ENCODE measurements at places on chromosomes 16 and 17.

GRCh38 chr16:62863139-62863538 is 826.9 kb upstream of the CDH8 start:
- no peak for DNase-seq

GRCh38 chr17:63652106-63652505 is 29.9 kb downstream of the MAP3K3 start:
- no peak for DNase-seq

- no peak for DNase-seq
Measured at GRCh38 chr16:54585998-54586340, 299.4 kb upstream of the IRX3 start.

DNA sequence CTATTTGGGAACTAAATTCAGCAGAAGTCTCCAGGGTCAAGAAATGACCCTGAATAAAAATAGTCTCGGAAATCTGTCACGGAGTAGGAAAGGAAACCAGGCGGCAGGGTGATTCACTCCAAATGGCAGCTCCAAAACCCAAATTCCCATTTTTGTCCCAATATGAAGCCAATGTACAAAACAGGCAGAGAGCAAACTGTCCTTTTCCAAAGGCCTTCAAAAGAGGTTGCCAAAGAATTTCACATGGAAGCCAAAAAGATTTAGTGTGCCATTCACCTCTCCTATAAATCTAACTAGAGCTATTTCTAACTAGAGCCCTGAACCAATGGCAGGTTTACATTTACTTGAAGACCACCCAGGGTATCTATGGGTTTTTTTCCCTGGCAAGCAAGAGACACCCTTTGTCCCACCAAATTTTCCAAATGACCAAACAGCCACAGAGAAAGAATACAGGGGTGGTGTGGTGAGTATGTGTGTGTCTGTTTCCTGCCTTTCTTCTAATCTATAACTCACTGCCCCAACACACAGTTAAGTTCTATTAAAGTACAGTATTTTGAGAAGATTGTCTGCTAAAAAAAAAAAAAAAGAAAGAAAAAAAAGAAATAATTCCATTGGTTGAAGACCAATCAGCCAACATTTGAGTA is 6.8 kb downstream of the MYO1D start:
- DNase-seq: no peak

GRCh38 chr17:48429156-48429555 is 858 bp downstream of the SKAP1 start:
- DNase-seq: no peak

- no peak for DNase-seq
Measured at GRCh38 chr16:51820176-51820575, 669.1 kb upstream of the SALL1 start.

- no peak for DNase-seq
Measured at GRCh38 chr16:83952587-83952939, 477 bp upstream of the OSGIN1 start.

DNA sequence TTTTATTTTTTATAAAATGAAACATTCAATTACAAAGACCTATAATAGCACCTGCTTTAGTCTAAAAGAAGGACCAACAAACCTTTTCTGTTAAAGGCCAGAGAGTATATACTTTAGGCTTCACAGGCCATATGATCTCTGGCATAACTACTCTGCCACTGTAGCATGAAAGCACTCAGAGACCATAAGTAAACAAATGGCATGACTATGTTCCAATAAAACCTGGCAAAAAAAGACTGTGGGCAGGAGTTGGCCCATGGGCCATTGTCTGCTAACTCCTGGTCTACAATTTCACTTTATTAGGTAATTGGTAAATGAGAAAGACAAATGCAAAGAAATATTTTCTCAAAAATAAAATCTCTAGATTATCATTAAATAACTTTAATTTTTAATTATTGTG is 14.9 kb downstream of the CEP112 start:
- DNase-seq: no peak

- no peak for DNase-seq
Measured at GRCh38 chr16:50265260-50265659, 1.1 kb upstream of the ADCY7 start.

DNA sequence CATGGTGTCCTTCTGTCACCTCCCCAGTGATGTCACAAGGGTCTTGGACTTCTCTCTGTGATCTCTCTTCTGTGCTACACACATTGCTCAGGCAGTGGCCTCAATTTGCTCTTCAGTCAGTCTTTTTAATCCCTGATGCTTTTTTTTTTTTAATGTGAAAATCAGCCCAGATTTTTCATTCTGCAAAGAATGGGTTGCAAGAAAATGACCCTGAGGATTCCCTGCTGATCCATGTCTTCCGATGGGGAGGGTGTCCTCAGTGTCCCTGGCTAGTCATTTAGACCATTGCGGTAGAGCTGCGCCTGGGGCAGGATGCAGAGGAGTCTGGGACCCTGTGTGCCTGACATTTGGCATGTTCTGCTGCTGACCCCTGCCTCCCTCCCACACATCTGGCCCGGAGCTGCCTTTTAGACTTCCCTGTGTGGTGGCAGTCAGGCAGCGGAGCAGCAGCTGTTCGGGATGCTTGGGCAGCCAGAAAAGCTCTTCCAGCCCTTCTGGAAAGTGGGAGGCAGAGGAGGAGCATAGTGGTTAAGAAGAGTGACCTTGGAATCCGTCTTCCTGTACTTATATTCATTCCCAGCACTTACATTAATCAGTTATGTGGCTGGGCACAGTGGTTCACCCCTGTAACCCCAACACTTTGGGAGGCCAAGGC is 12.3 kb downstream of the GPT2 start:
- no peak for DNase-seq

GRCh38 chr17:77327566-77328464 is 187.0 kb downstream of the SEC14L1 start:
- DNase-seq: no peak

DNA sequence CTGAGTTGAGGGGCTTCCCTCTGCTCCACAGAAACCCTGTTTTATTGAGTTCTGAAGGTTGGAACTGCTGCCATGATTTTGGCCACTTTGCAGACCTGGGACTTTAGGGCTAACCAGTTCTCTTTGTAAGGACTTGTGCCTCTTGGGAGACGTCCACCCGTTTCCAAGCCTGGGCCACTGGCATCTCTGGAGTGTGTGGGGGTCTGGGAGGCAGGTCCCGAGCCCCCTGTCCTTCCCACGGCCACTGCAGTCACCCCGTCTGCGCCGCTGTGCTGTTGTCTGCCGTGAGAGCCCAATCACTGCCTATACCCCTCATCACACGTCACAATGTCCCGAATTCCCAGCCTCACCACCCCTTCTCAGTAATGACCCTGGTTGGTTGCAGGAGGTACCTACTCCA is 26.0 kb downstream of the STH start:
- no peak for DNase-seq

DNA sequence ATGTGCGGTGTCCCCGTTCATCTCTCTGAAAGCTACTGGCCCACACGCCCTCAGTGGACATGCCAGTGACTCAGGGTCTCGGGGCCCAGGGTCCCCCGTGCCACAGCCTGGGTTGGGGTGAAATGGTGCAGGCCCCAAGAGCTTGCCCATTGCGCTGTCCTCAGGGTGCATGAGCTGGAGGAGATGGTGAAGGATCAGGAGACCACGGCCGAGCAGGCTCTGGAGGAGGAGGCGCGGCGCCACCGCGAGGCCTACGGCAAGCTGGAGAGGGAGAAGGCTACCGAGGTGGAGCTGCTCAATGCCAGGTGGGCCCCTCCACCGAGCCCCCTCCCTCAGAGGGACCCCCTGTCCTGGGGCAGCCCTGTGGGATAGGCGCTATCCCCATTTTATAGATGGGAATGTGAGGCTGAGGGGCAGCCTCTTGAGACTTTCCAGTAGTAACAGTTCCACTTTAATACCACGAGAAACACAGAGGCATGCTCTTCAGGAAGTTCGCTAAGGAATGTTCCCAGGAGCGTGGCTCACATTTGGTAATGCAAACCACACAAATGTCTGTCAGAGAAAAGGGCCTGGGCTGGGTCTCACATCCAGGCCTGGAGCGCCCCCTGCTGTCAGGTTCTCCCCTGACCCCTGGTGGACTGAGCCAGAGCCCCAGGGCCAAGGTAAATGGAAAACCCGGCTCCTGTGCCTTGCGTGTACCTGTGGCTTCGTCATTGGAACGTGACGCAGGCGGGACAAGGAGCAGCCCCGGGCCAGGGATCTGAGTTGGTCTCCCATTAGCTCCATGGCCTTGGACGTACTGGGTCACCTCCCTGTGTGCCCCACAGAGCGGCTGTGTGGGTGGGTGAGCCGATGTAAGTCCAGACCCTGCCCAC is 133.7 kb downstream of the RAB11FIP4 start:
- DNase-seq: peak; percentile 91
